AG08396 (cell line): ENCODE measurements at places on chromosomes 12 and 14.

- DNase-seq, result no peak
Observed at GRCh38 chr14:32662211-32662610, 276.5 kb upstream of the NPAS3 start.

DNA sequence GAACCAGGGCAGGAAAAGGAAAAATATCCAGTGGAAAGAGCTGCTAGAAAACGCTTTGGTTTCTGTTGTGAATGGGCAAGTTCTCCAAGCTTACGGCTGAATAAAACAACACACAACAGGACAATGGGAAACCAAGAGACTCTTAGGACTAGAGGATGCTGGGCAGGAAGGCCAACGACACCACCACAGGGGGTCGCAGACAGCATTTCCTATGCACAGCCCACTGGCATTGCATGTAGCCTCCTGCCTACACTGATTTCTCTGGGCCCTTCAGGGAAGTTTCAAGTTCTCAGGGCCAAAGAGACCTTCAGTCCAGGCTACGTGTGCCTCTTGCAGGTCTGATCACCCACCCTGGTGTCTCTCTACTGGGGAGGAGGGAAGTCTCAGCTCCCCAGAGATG, 108.0 kb downstream of the RIMBP2 start:
- DNase-seq, result no peak

DNA sequence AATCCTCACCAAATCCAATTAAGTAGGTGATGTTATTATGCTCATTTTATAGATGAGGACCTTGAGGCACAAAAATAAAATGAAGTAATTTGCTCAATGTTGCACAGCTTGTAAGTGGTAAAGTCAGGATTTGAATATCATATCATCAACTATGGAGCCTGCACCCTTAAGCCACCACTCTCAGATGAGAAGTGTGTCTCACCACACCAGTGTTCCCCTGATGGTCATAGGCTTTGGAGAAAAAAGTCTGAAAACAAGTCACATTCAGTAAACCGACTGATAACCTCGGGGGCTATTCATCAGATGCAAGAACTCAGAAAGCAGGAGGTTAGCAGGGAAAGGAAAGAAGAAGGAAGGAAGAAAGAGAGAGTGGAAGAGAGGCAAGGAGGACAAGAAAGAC, 2.8 kb downstream of the TSHR start:
- no peak for DNase-seq

DNA sequence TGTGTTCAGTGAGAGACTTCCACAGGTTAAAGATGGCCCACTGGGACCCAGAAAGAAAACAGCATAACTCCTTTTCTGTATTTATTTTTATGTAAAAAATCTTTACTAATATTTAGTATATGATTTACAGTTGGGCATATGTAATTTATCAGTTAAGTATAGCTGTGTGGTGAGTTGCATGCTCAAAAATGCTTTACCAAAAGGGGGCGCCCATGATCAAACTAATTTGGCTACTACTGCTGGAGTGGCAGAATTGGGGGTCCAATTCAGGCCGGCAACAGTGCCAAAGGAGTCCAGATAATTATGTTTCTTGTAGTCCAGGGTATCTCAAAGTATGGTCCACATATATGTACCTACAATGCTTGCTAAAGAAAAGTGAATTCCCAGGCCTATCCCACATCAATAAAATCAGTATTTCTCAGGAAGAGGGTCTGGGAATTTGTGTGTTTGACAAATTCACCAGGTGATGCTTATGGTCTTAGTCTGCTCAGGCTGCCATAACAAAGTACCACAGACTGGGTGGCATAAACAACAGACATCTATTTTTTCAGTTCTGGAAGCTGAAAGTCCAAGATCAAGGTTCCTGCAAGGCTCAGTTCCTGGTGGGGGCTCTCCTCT, 152.0 kb downstream of the KTN1 start:
- no peak for DNase-seq

DNA sequence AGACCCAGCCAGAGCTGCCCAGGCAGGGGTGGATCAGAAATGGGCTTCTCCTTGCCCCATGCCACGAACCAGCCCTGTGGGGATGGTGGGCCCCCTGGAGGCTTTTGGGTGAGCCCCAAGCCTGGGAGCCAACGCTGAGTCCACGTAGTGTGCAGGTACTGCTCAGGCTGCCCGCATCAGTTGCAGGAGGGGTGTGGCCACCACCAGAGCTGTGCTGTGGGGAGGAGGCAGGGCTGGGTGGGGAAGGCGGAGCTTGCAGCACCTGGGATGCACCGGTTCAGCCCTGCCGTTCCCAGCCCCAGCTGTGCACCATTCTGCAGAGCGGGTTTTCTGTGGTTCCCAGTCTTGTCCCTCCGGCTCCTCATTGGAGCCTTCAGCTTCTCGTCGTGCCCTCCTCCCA, 36.3 kb downstream of the IL31 start:
- DNase-seq, result no peak

- DNase-seq, result no peak
Observed at GRCh38 chr14:78592616-78593219, 422.5 kb downstream of the NRXN3 start.

GRCh38 chr14:90276646-90277367, 20.5 kb downstream of the PSMC1 start:
- DNase-seq, result no peak

- peak; percentile 96 for DNase-seq
Observed at GRCh38 chr12:569803-570434, 93.3 kb downstream of the NINJ2 start.

DNA sequence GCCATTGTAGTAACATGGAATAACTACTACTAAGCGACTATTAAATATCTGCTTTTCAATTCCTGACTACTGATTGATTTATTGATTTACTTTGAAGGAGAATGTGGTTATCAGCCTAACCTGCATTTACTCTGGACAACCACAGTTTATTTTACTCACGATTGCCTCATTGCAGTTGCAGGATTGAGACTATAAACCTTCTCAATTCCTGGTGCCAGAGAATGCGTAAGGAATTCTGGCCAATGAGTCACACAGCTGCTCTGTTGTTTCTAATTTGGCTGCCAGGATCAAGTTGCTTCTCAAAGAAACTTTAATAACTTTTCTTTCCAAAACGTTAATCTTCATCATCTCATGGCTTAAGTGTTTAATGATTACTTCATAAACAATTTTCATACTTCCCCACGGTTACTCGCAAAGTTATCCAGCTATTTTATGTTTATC, 13.1 kb upstream of the TMTC1 start:
- DNase-seq, result peak; percentile 83

- DNase-seq, result peak; percentile 23
Observed at GRCh38 chr12:20629414-20630156, 65.5 kb upstream of the SLCO1C1 start.
